ENCODE measurements at places on chromosomes 7 and 10.

GRCh38 chr10:120415709-120416330 lies 41.2 kb upstream of the PLPP4 start:
- DNase-seq, result peak; percentile 25

DNA sequence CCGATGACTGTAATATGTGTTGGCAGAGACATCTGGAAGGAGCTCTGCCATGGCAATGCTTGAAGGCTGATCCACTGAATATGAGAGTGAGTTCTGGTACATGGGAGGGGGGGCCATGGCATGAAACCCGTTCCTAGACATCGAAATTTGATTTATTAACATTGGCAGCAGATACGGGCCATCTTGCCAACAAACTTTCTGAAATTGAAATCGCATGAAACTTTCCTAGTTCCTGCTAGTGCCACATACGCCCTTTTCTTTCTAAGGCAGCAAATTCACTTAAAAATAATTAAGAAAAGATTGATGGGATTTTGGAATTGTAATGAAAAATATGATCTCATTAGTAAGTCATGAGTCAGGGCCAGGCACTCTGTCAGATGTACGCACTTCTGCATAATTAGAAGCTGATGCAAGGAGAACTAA lies 91.8 kb upstream of the KMT2C start:
- no peak for DNase-seq

- DNase-seq, result no peak
Measured at GRCh38 chr10:122244001-122244975, 26.8 kb upstream of the BTBD16 start.

- peak; percentile 95 for DNase-seq
Measured at GRCh38 chr7:95608359-95609173, 12.2 kb upstream of the PDK4 start.

- no peak for DNase-seq
Measured at GRCh38 chr7:138705167-138705566, 4.0 kb upstream of the SVOPL start.

DNA sequence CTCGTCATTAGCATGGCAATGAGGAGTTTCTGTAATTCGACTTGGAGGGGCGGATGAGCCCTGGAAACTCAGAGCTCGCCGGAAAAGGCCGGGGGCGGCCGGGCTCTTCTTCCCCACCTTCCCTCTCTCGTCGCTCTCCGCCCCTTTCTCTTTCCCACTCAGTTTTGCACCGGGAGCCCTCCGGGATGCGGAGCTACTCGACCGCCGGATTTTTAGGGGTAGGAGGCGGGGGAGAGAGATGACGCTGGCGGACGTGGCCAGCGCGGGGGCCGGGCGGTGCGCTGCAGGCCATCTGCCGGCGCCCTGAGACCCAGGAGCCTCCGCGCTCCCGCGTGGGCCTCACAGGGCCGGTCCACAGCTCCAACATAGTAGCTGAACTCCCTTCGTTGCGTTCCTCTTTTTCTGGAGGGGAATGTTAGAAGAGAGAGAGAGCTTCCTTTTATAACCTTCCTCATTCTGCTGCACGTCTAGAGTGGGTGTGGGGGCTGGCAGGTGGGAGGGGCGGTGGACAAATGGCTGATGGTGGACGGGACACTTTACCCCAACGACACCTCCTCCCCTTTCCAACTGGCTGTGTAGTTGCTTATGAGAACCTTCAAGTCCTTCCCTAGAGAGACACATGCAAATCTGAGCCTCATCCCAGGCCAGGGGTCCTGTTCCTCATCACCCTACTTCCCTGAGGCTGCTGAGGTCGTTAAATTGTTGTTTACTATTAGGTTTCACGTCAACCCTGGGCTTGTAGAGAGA lies 1.1 kb upstream of the HOXA1 start:
- peak; percentile 55 for DNase-seq

DNA sequence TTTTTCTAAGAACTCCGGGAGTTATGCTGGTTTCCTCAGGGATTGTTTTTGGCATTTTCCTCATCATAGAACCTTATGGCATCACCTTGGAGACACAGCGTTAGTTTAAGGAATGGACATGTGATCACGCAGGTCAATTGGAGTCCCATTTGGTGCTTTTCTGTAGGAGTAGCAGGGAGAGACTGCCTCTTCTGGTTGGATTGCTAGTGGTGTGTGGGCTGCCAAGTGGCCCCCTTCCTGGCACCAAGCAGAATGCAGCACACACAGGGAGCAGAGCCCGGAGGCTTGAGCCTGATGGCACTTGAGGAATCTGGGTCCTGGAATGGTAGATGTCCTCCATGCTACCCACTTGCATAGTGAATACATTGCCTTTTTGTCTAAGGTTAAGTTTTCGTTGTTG lies 57.9 kb downstream of the SDK1 start:
- DNase-seq, result no peak

DNA sequence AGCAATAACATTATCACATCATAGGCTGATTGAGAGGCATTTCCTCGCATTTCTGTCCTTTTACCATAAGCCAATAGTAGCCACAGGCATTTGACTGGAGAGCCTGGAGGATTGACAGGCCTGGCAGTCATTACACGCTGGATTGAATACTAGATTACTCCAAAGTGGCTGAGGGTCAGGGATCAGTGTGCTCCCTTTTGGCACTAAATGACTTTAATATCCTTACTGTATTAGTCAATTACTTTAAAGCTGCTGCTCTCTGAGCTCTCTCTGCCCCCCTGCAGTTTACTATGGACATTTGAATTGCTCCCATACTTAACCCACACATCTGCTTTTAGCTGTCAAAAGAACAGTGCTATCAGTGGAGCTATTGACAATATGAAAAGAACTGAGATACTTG lies 302.0 kb downstream of the TFEC start:
- no peak for DNase-seq

- DNase-seq, result no peak
Measured at GRCh38 chr10:4294271-4294670, 509.3 kb upstream of the KLF6 start.

- DNase-seq, result no peak
Measured at GRCh38 chr7:34298492-34299013, 359.5 kb upstream of the NPSR1 start.

- DNase-seq, result no peak
Measured at GRCh38 chr7:32140210-32140939, 70.2 kb upstream of the PDE1C start.

- DNase-seq, result no peak
Measured at GRCh38 chr10:112848868-112849430, 101.1 kb upstream of the TCF7L2 start.

- peak; percentile 33 for DNase-seq
Measured at GRCh38 chr10:4141471-4141870, 356.5 kb upstream of the KLF6 start.

DNA sequence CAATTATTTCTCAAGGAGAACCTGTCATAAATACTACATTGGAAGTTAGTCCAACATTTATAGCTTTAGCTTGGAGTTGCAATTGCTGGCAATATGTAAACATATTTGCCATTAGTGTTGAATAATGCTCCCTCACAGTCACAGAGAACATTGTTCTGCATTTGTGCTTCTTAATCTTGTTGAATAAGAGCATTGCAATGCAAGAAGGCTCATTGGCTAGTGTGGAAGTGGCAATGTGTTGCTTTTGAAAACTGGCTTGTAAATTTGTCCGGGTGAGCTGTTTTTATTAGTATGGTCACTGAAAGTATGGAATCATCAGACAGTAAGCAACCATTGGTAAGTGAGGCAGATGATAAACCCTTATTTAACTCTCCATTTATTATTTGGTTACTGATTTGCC lies 47.7 kb upstream of the MBL2 start:
- no peak for DNase-seq

DNA sequence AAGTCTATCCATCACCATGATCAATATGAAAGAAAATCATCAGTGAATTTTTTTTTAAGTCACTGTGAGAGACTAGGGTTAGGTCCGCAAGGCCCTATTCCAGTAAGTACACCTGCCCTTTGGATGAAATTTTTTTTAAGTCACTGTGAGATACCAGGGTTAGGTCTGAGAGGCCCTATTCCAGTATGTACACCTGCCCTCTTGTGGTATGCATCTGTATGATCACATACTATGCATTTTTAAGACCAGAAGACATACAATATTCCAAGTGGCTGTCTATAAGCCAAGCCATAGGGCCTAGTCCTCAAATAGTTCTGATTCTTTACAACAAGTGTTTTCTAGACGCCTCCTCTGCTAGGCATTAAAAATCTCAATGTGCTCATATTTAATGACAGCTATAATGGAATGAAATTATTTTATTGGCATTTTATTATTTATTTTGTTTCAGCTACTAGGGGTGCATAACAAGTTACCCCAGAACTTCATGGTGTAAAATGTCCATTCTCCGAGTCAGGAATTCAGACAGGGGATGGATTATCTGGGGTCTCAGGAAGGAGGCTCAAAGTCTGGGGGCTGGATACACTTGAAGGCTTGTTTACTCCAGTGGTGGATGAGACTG lies 53.1 kb downstream of the TEX36 start:
- peak; percentile 63 for DNase-seq

GRCh38 chr10:117399341-117400196 lies 24.3 kb upstream of the PDZD8 start:
- DNase-seq, result peak; percentile 71

GRCh38 chr7:47670729-47671128 lies 88.8 kb upstream of the TNS3 start:
- no peak for DNase-seq

GRCh38 chr7:6651851-6652445 lies 14.8 kb downstream of the ZNF316 start:
- DNase-seq, result no peak

DNA sequence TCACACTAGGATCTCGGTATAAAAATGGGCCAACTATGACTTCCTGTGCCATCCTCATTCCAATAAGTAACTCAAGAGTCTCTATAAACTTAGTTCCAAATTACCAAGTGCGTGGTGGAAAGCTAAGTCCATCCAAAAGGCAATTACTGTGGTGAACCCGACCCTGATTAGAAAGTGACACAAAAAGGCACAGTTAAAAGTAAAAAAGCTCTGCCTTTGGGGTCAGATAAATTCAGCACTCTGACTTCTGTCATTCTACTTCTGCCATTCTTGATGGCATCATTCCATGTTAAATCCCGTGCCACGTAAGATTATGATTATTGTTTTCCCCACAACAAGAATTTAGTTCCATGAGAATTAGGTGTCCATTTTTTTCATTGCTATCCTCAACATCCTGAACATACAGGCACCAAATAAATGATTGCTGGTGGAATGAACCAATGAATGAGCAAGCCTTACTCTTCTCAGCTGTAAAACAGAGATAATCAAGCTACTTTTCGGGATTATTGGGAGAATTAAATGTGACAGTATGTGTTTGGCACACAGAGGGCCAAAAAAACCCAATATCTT lies 877 bp downstream of the NCOA4 start:
- DNase-seq, result no peak

- no peak for DNase-seq
Measured at GRCh38 chr7:93889261-93889660, 1.3 kb downstream of the TFPI2 start.

GRCh38 chr10:123618224-123618623 lies 47.9 kb upstream of the GPR26 start:
- DNase-seq, result no peak

DNA sequence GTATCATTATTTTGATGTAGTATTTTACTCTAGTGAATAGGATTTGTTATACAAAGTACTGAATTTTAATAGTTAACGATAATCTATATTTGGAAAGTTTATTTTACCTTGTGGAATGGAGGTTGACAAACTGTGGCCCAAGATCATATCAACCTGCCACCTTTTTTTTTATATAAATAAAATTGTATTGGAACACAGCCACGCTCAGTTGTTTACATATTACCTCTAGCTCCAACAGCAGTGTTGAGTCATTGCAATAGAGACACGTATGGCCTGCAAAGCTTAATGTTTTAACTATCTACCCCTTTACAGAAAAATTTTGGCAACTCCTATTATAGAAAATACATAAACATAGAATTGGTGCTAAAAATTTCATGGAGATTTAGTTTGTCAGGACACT lies 239.3 kb downstream of the THSD7A start:
- peak; percentile 31 for DNase-seq

GRCh38 chr10:75101416-75102251 lies 9.8 kb upstream of the SAMD8 start:
- DNase-seq, result no peak

- no peak for DNase-seq
Measured at GRCh38 chr7:157997080-157997440, 590.6 kb downstream of the PTPRN2 start.

DNA sequence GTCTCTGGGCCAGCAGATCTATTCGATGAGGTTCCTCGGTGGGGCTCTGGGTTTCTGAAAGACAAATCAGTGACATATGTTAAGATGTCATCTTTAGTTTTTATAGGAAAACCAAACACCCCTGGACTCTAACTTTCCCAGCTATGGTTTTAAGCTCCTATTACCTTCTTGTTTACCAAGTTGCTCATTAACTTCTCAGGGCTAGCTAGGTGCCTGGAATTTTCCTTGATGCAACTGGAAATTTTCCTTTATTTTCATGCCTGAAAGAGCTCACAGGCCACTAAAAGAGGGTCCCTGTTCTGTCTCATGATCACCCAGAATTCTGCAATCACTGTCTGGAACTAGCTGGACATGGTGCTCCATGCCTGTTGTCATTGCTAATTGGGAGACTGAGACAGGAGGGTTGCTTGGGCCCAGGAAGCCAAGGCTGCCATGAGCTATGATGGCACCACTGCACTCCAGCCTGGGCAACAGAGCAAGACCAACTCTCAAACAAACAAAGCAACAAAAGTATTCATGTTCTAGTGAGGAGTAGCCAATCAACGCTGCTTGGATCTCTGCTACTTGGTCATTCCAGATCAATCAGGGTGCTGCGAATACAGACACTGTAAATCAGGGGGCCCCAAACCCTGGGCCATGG lies 1173.5 kb upstream of the AUTS2 start:
- no peak for DNase-seq

DNA sequence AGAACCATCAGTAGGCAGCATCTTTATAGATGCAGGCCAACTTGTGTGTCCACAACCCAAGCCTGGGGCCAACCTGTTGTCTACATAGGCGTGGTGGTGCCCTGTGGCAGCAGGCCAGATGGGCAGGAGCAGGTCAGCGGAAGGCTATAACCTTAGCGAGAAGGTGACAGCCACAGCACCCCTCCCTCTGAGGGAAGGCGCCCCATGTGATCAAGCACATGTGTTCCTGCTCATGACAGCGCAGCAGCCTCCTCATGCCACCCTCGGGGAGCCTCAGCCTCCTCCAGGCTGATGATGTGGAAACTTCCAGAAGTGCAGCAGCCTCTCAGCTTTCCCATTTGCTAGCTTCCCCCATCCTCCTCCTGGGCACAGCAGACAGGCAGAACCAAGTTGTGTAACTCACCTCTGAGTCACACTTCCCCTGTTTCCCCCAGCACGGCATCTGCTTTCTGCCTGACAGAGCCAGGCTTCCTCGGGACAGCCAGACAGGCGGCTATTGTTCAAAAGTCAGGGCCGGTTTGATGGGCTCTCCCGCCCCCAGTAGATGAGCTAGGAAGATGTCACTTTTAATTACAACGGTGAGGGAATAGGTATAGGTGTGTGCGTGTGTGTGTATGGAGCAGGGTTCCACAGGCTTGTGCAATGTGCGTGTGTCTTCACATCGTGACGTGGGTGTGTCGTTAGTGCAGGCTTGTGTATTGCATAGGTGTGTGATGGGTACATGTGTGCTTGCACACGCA lies 312.0 kb upstream of the ZMIZ1 start:
- DNase-seq, result peak; percentile 98

GRCh38 chr7:23696916-23697441 lies 13.0 kb upstream of the STK31 start:
- peak; percentile 72 for DNase-seq

- peak; percentile 40 for DNase-seq
Measured at GRCh38 chr7:94008537-94008936, 4.4 kb upstream of the BET1 start.
